Esophagus muscularis mucosa (tissue), 4 donors: ENCODE measurements at places on chromosomes 2 and 18. TPM values are rescaled to one million over a fixed set of nuclear protein-coding genes. Genes with fewer than 3 reads are reported as not detected.
A peak's percentile ranks its signal among the peaks of the same experiment; 100 is the strongest.

DNA sequence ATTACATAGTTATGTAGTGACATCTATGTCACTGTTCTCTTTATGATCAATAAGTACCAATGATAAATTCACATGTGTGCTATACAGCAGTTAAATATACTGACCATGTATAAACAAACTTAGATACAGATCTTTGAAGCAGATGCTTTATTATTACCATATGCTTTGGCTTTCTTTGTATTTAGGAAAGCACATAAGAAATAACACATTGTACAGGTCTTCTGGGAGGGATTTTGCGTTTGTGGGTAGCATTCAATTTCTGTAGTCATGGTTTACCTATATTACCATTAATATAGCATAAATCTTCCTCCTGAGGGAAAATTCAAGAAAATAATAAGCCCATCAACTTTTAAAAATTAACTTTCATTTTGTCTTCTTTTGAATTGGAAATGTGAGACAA is 1.6 kb upstream of the PDE1A start:
- DNase-seq = no peak

GRCh38 chr18:54358495-54359040 is 862 bp downstream of the C18orf54 start:
- no peak for DNase-seq

GRCh38 chr2:129828792-129829191 is 150.7 kb upstream of the RAB6C start:
- DNase-seq = no peak

- no peak for DNase-seq
These were observed 5.2 kb upstream of the EHD3 start for GRCh38 chr2:31228717-31229116.

DNA sequence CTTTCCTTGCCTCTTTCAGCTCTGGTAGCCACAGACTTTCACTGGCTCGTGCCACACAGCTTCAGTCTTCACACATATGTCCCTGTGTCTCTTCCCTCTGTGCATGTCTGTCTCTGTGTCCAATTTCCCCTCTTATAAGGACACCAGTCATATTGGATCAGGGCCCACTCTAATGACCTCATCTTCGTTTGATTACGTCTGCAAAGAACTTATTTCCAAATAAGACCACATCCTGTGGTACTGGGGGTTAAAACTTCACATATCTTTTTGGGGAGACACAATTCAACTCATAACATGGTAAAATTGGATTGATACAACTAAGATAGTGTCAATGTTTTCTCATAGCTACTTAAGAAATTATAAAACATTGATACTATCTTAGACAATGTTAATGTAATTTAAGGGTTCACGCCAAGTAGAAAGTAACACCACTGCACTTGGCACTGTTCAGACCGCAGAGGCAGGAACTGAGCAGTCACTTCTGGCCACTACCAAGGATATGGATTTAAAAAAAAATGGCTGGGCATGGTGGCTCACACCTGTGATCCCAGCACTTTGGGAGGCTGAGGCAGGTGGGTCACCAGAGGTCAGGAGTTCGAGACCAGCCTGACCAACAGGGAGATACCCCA is 119.6 kb upstream of the EPAS1 start:
- DNase-seq = no peak

DNA sequence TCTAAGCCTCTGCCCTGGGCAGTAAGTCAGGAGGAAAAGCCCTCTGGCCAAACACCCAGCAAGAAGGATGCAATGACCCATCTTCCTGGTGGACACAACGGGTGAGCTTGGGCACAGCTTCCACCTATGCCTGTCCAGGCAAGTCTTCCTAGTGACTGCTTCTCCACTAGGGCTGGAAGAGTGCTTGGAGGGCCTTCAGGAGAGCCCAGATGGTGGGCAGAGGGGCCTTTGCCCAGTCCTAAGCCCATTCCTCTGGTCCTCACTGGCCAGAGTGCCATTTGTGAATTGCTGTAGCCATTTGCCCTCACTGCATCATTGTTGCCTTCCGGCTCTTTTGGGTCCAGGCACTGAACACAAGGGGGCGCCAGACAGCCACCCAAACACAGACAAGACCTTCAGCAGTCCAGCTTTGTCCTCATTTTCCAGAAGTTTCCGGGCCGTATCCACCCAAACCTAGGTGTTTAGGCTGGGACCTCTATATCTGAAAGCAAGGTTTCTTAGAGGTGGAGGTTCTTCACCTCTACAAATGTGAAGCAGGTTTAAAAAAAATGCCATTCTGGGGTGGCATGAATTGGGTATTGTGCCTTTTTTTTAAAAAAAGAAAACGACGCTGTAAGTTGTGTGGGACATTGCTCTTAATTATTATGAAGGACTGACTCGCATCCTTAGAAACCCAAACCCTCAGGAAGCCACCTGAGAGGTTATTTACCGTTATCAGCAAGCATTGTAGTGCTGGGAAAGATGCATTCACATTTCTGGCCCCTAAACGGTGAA is 29.5 kb downstream of the PAX8 start:
- peak; percentile 95 for DNase-seq

DNA sequence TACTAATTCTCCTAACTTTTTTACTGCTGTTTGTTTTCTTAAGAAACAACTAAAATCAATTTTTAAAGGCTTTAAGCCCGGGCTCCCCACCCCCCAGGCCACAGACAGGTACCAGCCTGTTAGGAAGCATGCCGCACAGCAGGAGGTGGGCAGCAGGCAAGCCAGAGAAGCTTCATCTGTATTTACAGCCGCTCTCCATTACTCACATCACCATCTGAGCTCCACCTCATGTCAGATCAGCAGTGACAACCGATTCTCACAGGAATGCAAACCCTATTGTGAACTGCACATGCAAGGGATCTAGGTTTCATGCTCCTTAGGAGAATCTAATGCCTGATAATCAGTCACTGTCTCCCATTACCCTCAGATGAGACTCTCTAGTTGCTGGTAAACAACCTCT is 517.0 kb downstream of the NRXN1 start:
- no peak for DNase-seq

DNA sequence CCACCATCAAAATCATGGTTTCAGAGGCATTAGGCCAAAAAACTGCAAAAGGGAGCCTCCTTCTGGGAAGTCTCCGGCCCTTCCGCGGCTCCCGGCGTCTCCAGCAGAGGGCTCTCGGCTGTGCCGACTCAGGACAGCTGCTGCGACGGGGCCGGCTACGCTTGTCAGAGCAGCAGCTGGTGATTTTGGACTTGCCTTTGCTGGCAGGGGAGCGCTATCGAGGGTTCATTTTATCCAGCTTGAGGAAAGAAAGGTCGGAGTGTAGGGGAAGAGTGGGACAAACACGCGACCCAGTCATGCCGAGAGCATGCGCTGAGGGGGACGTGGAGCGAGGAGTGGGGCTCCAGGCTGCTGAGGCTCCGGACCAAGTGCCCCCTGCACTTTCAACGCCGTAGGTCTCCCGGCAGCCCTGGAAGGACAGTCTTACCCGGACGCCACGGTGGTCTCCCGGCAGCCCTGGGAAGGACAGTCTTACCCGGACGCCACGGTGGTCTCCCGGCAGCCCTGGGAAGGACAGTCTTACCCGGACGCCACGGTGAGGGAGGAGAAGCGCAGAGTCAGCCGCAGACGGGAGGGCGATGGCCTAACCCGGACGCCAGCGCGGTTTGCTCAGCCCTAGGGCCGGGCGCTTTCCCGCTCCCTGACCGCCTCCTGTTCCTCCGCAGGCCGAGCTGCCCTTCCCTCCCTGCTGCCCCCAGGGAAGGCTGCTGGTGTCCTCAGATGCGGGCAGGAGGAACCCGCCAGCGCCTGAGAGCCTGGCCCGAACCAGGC is 21.7 kb downstream of the DDX18 start:
- peak; percentile 95 for DNase-seq

DNA sequence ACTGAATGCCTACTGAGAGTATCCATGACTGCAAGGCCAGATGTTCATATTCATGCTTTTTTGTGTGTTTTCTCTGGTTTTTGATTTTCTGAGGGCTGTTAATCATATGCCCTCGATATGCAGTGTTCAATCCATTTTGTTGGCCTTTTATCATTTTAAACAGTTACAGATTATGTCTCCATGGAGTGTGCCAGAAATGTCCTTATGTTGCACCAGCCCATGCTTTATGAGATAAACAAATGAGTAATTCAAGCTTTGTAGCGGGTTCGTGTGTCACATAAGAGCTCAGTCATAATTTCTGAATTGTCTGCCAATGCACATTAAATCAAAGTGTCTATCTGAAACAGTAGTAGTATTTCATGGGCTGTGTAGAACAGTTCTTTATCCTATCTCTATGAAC is 583.0 kb downstream of the THSD7B start:
- no peak for DNase-seq

GRCh38 chr2:101408925-101409324 is 21.6 kb upstream of the CREG2 start:
- no peak for DNase-seq

DNA sequence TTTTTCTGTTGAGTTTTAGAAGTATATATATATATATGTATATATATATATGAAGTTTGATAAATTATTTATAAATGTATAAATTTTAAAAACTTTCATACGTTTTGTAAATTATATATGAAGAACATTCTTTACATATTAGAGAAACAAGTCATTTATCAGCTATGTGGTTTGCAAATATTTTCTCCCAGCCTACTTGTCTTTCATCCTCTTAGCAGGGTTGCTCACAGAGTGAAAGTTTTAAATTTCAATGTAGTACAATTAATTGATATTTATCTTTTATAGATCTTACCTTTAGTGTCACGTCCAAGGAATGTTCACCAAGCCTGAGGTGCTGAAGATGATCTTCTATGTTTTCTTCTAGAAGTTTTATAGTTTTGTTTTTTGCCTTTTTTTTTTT is 78.3 kb upstream of the HS6ST1 start:
- no peak for DNase-seq

GRCh38 chr2:170820757-170821530 is 4.3 kb downstream of the GAD1 start:
- no peak for DNase-seq

GRCh38 chr2:108959401-108959800 is 29.6 kb downstream of the EDAR start:
- no peak for DNase-seq

DNA sequence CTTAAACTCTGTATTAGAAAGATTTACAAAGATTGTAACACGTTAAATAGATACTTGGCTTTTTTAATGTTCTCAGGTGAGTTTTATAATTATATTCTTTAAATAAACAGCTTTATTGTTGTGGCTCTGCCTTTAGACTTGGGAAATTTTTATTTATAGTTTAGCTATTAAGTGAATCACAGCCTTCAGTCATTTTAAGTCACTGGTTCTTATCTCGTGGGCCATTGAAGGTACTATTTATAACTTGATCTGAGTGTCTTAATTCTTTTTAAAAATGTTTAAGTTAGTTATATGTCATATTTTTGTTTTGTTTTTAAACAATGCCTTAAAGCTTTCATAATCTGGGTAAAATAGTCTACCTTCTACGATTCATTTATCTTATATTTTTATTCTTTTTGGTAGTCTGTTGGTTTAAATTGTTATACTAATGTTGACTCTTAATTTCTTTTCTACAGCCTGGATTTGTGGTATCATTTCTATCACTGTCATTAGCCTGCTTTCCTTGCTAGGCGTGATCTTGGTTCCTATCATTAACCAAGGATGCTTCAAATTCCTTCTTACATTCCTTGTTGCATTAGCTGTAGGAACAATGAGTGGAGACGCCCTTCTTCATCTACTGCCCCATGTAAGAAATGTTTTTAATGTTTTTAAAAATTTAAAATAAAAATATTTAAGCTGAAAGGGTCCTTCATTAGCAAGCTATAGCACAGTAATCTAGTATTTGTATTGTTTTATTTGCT is 49.3 kb downstream of the SLC39A10 start:
- DNase-seq = no peak

DNA sequence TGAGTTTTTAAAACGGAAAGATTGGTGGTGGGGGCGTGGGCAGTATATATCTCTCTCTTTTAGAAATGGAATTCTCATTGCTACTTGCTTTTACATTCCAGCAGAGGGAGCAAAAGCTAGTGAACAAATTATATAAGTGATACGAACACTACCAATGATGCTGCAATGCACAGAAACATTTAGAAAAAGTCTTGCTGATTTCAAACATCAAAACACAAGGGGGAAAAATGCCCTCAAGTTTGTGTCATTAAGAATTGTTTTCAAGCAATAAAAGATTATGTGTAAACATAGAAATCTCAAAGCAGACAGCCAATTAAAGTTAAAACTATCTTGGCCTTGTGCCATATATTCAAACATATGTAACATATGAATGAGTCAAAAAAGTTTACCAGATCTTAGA is 296.3 kb upstream of the KCNJ3 start:
- DNase-seq = no peak

- no peak for DNase-seq
These were observed 6.0 kb upstream of the SCRN3 start for GRCh38 chr2:174389542-174389941.

DNA sequence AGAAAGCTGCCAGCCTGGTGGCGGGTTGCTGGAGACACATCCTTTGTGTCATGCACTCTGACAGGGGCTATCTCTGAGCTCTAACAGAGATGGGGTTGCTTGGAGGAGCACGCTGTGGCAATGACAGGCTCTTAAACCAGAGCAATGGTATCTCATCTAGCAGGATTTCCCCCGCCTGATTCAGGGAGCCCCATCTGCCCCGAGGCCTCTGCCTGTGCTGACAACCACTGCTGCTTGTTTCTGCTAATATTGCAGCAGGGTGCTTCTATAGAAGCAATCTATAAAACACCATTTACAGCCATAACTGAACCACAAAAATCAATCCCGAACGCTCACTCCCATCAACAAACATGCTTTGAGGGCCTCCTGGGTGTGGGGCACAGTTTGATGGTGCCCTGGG is 12.8 kb upstream of the DNPEP start:
- no peak for DNase-seq

DNA sequence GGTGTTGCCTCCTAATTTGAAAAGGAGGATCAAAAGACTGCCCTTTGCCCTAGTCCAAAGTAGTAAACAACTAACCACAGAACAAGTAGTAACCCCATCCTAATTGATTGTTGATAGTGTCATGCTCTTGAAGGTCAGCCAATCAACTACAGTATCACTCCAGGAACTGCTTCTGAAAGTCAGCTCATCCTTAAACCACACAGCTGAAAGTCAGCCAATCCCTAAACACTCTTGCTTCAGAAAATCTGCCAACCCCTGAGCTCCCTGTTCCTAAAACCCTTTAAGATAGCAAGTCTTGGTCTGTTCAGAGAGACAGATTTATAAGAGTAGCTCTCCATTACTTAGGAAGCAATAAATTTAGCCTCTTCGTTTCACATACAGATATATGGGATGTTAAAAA is 51.6 kb upstream of the CPO start:
- no peak for DNase-seq

GRCh38 chr2:152278526-152278925 is 56.4 kb upstream of the FMNL2 start:
- DNase-seq = no peak

Gene TMEFF2
- total RNA-seq = 0.42 TPM

Gene CYTIP
- total RNA-seq = 3.3 TPM

Gene RAD51AP2
- not detected for total RNA-seq

Gene PLCD4
- 4.4 TPM for total RNA-seq

Gene ANKRD62
- not detected for total RNA-seq

Gene ITM2C
- total RNA-seq = 86.8 TPM

Gene CCDC102B
- total RNA-seq = 5.0 TPM
